ENCODE measurements at places on chromosomes 3 and 15.
A peak's percentile ranks its signal among the peaks of the same experiment; 100 is the strongest.

GRCh38 chr3:117801912-117802239 lies 1092.3 kb downstream of the TUSC7 start:
- DNase-seq = no peak

GRCh38 chr15:92677999-92678398 lies 22.4 kb upstream of the FAM174B start:
- DNase-seq = no peak

- DNase-seq = peak; percentile 12
These were observed 91.1 kb upstream of the RNF7 start for GRCh38 chr3:141646760-141647561.

DNA sequence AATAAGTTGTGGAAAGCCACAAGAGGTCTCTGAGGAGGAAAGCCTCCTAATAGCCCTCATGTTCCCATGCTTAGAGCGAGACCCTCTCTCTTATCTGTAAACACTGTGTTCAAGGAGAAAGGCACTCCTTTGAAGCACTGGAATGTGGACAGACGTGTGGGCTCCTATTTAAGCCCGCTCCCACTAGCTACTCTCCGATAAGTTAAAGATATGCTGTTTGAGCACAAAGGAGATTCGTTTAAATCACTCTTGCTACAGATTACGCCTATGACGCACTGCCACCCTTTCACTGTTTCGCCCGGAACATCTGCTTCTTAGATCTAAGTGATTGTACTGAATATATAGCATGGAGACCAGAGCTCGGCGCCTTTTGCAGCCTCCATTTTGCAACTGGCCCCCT lies 57.8 kb upstream of the FAM3D start:
- DNase-seq = no peak

GRCh38 chr15:90031231-90031791 lies 30.2 kb downstream of the ZNF710 start:
- peak; percentile 33 for DNase-seq

DNA sequence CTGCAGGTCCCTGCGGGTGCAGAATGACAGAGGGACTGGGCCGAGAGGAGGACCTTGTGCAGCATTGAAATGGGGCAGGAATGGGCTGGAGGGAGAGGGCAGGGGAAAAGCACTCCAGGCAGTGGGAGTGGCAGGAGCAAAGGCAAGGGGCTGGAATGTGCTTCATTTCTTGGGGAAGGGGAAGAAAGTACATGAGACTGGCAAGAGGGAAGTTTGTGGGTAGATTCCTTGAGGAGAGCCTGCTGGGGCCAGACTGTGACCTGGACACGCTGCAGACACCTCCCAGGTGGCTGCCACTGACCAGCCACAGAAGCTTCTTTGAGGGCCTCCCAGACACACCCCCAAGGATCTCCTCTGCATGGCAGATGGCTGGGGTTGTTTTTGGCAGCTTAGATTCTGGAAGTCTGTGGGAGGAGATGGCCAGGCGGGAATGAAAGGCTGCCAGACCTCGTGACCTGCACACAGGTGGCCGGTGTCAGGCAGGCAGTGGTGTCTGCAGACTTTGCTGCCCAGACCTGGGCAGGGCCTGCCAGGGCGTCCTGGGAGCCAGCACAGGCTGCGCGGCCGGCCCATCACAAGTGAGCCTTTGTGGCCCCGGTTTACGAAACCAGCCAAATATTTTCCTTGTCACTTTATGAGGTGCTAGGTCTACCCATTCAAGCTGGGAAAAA lies 53.1 kb downstream of the SPSB4 start:
- DNase-seq = no peak

DNA sequence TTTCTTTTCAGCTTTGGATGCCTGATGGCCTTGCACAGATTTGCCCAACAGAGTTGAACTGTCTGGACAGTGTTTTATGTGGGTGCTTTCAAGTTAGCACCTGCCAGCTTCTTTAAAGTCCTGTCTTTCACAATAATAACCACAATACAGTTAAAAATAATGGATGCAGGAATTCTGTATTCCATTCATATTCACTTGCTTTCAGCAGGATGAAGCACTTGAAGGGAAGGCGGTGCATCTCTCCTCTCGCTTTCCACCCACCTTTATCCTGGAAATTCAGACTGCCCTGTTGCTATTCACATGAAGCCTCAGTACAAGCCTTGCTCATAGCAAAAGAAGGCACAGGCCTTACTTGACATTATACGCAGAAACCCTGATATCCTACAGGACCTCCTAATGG lies 26.5 kb upstream of the GYG1 start:
- DNase-seq = no peak

- peak; percentile 75 for DNase-seq
These were observed 20.2 kb upstream of the BTLA start for GRCh38 chr3:112519424-112520001.

DNA sequence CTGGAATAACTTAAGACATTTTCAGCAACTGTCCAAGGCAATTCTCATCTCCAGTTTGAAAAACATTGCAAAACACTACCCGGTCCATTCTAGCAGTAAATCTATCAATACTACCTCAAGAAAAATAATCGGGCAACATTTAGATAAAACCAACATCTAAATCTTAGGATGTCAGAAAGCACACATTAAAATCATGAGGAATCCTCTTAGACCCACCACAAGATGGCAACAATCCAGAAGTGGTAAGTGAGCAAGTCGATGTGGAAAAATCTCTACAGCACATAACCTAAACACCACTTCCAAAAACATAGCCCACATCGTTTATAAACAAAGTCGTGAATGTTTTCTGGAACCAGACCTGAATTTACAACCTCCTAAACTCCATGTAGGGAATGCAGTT lies 5.7 kb downstream of the PLCH1 start:
- no peak for DNase-seq

GRCh38 chr15:65249641-65250040 lies 37.0 kb downstream of the PARP16 start:
- peak; percentile 61 for DNase-seq

DNA sequence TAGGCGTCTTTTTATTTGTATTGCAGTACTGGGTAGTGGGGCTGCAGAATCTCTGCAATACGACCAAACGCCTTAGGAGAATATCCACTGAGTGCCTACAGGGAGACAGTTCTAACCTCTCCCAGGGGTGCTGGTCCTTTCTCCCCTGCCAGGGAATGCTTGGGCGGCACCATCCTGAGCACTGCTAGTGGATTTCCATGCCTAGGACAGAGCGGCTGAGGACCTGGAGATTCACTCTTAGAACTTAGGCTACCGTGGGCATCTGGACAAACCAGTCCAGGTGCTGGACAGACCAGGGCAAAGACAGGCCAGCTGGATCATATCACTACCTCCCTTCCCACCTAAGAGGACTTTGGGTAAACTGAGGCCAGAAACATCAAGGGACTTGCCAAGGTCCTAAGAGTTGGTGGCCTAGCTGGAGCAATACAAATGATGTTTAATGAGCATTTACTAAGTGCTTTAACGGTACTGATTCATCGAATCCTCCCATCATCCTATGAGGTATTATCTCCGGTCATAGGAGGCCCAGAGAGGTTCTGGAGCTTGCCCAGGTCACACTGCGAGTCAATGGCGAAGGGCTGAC lies 902 bp downstream of the TMEM44 start:
- DNase-seq = no peak

- DNase-seq = peak; percentile 65
These were observed 179.7 kb upstream of the LPP start for GRCh38 chr3:187973977-187974870.

DNA sequence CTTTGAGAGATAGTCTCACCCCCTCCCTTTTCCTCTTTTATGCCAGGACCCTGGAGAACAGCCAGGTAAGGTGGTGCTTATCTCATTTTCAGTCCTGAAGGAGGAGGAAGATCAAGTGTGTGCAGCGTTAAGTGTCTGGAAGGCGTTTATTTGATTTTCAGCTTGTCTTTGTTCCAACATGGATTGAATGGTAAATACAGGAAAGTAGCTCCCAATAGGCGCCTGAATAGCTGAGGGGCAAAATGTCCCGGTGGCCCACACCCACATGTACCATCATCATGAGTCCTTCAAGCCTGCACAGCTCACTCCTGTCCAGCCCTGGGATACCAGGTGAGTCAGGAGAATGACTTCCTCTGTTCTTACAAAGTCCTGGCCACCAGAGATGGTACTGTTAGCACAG lies 73.5 kb downstream of the CEMIP start:
- no peak for DNase-seq

DNA sequence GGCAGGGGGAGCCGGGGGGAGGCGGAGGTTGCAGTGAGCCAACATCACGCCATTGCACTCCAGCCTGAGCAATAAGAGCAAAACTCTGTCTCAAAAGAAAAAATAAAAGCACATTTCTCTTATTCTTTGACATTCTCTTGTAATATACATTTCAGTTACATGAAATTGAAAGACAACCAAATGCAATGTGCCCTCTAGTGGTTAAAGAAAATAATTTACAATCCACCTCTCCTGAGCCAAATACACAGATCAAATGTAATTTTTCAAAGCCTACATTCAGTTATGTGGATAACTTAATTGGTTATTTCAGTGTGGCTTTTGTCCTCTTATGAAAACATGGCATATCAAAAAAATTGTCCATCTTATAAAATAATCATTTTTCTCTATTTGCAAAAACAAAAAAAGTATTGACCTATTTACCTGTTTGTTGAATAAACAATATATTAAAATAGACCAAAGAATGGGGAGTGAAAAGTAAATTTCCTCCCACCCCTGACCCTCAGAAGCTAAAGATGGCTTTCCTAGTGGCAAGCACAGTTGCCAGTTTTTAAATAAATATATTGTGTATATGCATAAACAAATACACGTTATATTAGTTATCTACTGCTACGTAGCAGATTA lies 14.2 kb upstream of the U2SURP start:
- peak; percentile 47 for DNase-seq

DNA sequence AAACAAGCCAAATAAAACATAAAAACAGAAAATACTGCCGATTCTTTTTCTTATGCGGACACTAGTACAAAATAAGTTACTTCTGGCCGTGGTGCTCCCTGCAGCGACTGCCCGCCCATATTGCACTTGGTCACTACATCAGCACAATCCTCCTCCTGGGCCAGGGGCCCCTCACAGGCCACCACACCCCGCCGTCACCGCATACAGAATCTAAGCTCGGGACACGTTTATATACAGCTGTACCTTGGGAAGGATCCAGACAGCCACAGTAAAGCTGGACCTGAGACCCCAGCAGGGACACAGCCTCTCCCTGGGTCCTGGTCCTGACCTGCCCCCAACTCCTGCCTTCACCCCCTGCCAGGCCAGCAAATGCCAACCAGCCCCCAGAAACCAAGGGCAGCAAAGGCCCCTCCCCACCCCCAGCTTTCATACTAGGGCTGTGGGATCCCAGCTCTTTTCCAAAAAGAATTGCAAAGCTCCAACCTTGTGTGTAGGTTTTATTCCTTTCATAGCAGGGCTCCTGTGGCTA lies 12.9 kb upstream of the DNAJB8 start:
- no peak for DNase-seq

DNA sequence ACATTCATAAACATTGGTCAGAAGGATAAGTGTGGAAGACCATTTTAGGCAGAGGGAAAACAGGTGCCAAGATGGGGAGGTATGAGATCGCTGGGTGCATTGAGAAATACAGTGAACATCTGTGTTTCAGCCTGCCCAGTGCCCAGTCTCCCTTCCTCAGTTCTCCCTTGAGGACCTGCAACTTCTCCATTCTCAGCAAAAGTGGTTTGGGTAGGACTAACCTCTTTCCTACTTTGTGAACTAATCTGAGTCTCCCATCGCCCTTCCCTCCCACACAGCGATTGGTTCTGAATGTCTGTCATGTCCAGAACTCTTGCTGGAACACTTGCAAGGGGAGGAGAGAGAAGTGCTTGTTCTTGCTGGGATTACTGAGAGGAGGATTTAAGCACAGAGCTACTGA lies 10.9 kb upstream of the CCNL1 start:
- no peak for DNase-seq

DNA sequence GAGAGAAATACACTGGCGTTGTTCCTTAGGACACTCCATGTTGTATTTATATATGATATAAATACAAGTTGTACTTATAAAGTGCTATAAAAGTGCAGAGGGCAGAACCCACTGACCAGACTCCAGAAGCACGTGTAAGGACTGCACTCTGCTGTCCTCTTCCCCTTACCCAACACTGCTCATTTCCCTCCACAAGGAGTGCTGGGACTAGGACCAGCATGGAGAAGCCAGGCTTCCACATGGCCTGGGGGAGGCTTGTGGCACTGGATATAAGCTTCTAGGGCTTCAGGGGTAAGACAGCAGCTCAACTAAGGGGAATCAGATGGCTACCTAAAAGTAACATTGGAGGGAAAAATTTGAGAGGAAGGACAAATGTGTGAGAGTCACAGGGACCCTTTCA lies 556.9 kb downstream of the IGSF11 start:
- no peak for DNase-seq

DNA sequence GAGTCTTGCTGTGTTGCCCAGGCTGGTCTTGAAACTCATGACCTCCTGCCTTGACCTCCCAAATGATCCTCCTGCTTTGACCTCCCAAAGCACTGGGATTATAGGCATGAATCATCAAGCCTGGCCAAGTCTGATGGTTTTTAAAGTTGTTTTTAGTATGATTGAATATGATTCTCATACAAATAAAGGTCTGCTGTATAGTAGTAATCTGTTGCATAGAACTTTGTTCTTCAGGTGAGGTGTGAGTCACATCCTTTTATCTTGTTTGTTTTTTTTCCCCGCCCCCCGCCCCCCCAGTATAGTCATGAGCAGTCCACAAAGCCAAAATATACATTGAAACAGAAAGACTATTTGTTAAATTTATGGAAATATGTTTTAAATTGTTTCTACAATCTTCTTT lies 39.0 kb downstream of the UBE2E2 start:
- no peak for DNase-seq

DNA sequence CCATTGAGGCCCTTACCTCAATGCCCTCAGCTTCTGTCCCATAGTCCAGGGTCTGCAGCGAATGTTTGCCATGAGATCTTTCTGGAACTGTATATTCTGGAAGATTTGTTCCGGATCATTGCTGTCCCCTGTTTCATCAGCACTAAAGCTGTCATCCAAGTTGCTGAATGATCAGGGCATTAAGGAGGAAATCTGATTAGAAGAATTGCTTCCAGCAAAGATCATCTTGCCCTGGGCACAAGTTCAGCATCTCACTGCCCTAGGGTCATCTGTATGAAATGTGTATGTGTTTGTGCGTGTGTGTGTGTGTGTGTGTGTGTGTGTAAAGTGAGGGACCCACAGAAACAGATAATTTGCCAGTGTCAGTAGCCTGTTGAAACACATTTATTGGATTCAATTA lies 1.4 kb downstream of the TMC3 start:
- no peak for DNase-seq

- DNase-seq = no peak
These were observed 201.3 kb upstream of the MRPL3 start for GRCh38 chr3:131704098-131704497.

GRCh38 chr3:57978316-57978715 lies 29.9 kb upstream of the FLNB start:
- DNase-seq = no peak

- no peak for DNase-seq
These were observed 142.8 kb upstream of the ATP2B2 start for GRCh38 chr3:10648181-10648580.

- no peak for DNase-seq
These were observed 54.9 kb upstream of the SLC7A14 start for GRCh38 chr3:170640737-170641171.

- no peak for DNase-seq
These were observed 156.7 kb upstream of the EPHA6 start for GRCh38 chr3:96657710-96658109.

GRCh38 chr3:8536096-8537056 lies 34.8 kb downstream of the LMCD1 start:
- DNase-seq = no peak

Measured in activated CD4-positive, alpha-beta T cell treated with anti-CD3 and anti-CD28 coated beads, Interleukin-2, Interleukin-6, amounts not matched to agents 100 ng/mL and 50 ng/mL, durations not matched to agents 16 hours and 8 hours (primary cell).